ENCODE measurements at places on chromosomes 6 and 20.

DNA sequence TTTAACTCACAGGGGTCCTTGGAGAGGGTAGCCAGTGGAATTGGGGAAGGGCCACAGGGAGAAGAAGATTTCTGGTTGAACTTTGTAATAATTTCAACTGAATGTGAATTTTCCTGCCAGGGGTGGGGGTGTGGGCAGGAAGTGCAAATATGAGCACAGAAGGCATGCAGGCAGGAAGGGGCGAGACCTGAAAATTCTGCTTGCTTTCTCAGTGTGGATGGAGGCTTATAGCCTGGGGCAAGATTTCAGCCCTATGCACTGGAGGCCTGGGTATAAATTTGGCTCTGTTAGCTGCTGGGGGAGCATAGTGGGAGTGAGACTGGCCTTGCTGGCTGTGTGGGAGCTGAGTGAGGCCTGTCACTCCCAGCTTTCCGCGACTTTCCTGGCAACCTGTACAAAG is 54.4 kb downstream of the PERP start:
- no peak for DNase-seq

DNA sequence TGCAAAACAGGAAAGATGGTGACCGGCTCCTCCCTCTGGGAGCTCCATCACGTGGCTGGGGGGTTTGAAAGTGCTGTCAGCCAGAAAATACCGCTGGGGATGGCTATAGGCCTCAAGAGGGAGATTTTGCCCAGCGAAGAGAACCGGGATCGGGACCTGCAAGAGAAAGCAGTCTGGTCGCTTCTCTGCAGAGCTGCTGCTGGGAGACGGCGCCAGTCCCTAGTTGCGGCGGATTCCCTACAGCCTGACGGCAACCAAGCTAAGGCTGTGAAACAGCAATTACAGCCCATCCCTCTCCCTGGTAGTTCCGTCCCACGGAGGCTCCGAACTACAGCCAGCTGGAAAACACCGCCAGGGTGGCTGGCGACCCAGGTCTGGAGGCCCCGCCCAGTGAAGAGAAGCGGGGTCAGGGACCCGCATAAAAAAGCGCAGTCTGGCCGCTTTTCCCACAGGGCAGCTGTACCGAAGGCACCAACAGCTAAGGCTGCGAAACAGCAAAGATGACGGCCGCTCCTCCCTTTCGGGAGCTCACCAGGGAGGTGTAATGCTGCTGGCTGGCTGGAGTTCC is 238.1 kb upstream of the IRAK1BP1 start:
- no peak for DNase-seq

- no peak for DNase-seq
Observed at GRCh38 chr6:12590901-12591300, 125.7 kb upstream of the PHACTR1 start.

DNA sequence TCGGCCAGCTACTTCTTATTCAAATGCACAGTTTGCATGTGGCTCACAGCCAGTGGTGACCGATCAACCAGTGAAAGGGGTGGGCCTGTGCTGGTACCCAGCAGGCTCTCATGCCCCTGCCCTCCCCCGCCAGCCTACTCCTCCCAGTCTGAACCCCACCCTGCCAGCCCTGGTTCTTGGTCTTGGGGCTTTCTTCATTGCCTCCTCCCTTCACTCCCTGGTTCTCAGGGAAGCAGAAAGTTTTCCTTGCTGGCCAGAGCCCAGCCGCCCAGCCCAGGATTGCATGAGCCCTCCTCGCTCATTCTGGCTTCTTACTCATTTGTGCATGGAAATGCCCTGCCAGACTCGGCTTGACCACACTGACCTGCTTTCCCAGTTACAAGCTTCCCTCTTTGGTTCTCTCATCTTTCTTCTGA is 40.8 kb downstream of the KCNK17 start:
- DNase-seq = no peak

- DNase-seq = no peak
Observed at GRCh38 chr6:54775576-54775975, 71.0 kb upstream of the FAM83B start.

Data from T-helper 22 cell (primary cell).